Lower lobe of right lung (tissue), 2 donors: ENCODE measurements at places on chromosomes 6 and 20. TPM values are rescaled to one million over a fixed set of nuclear protein-coding genes. Genes with fewer than 3 reads are reported as not detected.

GRCh38 chr20:34927736-34928135, 27.9 kb downstream of the GSS start:
- no peaks in the 10 kb centered on the region for H3K27me3 ChIP-seq
- H3K4me3 ChIP-seq, result no peak overlapping the region
- DNase-seq, result no peak
- H3K36me3 ChIP-seq, result peaks cover 84% of the 10 kb centered on the region
- peaks cover 7% of the 10 kb centered on the region for H3K4me1 ChIP-seq

DNA sequence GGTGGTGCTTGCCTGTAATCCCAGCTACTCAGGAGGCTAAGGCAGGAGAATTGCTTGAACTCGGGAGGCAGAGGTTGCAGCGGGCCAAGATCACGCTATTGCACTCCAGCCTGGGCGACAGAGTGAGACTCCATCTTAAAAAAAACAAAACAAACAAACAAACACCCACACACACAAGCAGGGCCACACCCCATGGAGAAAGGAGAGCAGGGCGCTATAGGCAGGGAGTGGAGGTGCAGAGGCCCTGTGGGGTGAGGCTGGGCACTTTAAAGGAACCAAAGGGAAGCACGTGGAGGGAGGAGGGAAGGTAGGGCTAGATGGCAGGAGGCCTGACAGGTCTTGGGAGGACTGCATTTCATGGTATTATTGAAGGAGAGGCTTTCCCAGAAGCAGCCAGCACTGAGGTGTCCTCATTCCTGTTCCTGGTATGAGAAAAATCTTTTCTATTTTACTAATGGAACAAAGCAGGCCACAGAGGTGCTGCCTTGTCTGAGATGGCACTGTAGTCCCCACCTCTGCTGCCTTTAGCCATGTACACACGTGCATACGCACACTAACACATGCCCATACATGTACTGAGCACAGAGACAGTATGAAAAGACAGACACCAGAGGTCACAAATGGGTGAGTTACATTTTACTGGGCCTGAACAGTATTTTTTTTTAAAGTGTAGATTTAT, 44.0 kb downstream of the BCAS4 start:
- no peaks in the 10 kb centered on the region for H3K36me3 ChIP-seq
- DNase-seq, result no peak
- H3K4me1 ChIP-seq, result no peaks in the 10 kb centered on the region
- H3K4me3 ChIP-seq, result no peak overlapping the region
- no peaks in the 10 kb centered on the region for H3K27me3 ChIP-seq

GRCh38 chr6:128259029-128259724, 261.2 kb downstream of the PTPRK start:
- peaks cover 11% of the 10 kb centered on the region for H3K4me1 ChIP-seq
- no peaks in the 10 kb centered on the region for H3K27me3 ChIP-seq
- peak overlapping the region; percentile 30 for H3K4me3 ChIP-seq
- H3K27ac ChIP-seq, result no peak overlapping the region
- DNase-seq, result no peak

GRCh38 chr6:102038964-102039363, 645.5 kb downstream of the GRIK2 start:
- H3K36me3 ChIP-seq, result no peaks in the 10 kb centered on the region
- no peaks in the 10 kb centered on the region for H3K27me3 ChIP-seq
- no peak overlapping the region for H3K4me3 ChIP-seq
- no peaks in the 10 kb centered on the region for H3K4me1 ChIP-seq
- H3K27ac ChIP-seq, result no peak overlapping the region
- no peak for DNase-seq

The GSTA2 gene
- 4.8 TPM for total RNA-seq

The TFAP2C gene
- 4.2 TPM for total RNA-seq

The C20orf204 gene
- total RNA-seq, result 1.2 TPM
